ENCODE measurements at places on chromosomes 2 and 18.

- H3K4me3 ChIP-seq, result no peak overlapping the region
- H3K4me1 ChIP-seq, result no peaks in the 10 kb centered on the region
- H3K36me3 ChIP-seq, result no peaks in the 10 kb centered on the region
- no peak for DNase-seq
- no peaks in the 10 kb centered on the region for H3K27me3 ChIP-seq
- no peak overlapping the region for H3K27ac ChIP-seq
Measured at GRCh38 chr2:16952368-16952767, 286.7 kb upstream of the CYRIA start.

DNA sequence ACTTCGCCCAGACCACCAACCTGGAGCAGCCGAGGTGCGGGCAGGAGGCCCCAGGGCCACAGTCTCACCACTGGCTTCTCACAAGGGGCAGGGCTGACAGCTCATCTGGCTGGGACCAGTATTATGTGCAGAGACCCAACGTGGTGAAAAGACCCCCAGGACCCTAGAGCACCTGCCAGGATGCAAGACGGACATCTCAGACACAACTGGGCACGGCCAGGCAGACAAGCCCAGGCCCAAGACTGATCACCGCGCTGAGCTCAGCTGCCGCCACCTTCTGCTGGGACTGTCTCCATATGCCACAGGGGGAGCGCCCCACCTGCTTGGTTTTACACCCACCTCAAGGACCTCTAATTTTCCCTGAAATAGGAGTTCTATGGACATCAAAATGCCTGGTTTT lies 23.2 kb downstream of the HDAC4 start:
- DNase-seq, result peak; percentile 2
- H3K4me3 ChIP-seq, result no peak overlapping the region
- no peaks in the 10 kb centered on the region for H3K27me3 ChIP-seq
- peaks cover 9% of the 10 kb centered on the region for H3K36me3 ChIP-seq
- H3K4me1 ChIP-seq, result peaks cover 28% of the 10 kb centered on the region
- no peak overlapping the region for H3K27ac ChIP-seq

DNA sequence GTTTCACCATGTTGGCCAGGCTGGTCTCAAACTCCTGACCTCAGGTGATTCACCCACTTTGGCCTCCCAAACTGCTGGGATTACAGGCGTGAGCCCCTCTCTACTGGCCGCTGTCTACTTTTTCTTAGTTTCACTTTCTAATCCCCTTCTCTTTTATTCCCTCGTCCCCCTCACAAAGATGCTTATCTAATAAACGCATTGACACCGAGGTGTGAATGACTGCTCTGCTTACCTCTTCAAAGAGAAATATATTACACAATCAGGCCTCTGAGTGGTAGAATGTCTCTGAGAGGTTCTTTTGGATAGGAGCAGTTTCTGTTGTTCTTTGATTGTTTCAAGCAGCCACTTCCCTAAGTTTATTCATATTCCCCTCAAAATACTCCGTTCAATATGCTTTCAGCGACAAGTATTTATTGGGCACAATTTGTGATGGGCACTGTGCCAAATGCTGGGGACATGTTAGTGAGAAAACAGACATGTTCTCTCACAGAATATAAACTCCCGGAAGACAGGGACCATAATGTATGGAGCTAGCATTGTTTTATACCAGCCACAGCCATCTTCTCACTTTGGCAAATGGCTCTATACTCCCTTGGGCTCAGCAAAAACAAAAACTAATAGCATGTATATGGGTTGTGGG lies 34.7 kb upstream of the RAPH1 start:
- no peak overlapping the region for H3K27ac ChIP-seq
- H3K27me3 ChIP-seq, result no peaks in the 10 kb centered on the region
- no peaks in the 10 kb centered on the region for H3K36me3 ChIP-seq
- no peak overlapping the region for H3K4me3 ChIP-seq
- H3K4me1 ChIP-seq, result no peaks in the 10 kb centered on the region

- H3K27me3 ChIP-seq, result peaks cover 26% of the 10 kb centered on the region
- no peaks in the 10 kb centered on the region for H3K4me1 ChIP-seq
- H3K4me3 ChIP-seq, result no peak overlapping the region
- DNase-seq, result no peak
- no peaks in the 10 kb centered on the region for H3K36me3 ChIP-seq
- no peak overlapping the region for H3K27ac ChIP-seq
Measured at GRCh38 chr2:152518641-152519580, 183.9 kb downstream of the FMNL2 start.
